Endothelial cell (in vitro differentiated cells): ENCODE measurements at places on chromosomes 7 and 10. TPM values are rescaled to one million over a fixed set of nuclear protein-coding genes. Genes with fewer than 3 reads are reported as not detected.

ATAD1 gene
- total RNA-seq = 38.0 TPM

TRUB1 gene
- 15.4 TPM for total RNA-seq

SORBS1 gene
- total RNA-seq = 103 TPM

CAV1 gene
- total RNA-seq = 48.2 TPM

TNS3 gene
- 7.5 TPM for total RNA-seq

PLEKHS1 gene
- not detected for total RNA-seq

HMX2 gene
- not detected for total RNA-seq

LRRN3 gene
- not detected for total RNA-seq

UTF1 gene
- total RNA-seq = 0.38 TPM

FZD1 gene
- 38.7 TPM for total RNA-seq

XPNPEP1 gene
- total RNA-seq = 202 TPM

H2BK1 gene
- total RNA-seq = not detected

ATXN7L1 gene
- 18.4 TPM for total RNA-seq

GPR85 gene
- 3.0 TPM for total RNA-seq

NANOS1 gene
- 1.2 TPM for total RNA-seq

ZCWPW1 gene
- 2.2 TPM for total RNA-seq

ZNF365 gene
- not detected for total RNA-seq

CYP3A5 gene
- total RNA-seq = 0.69 TPM

KEL gene
- 0.74 TPM for total RNA-seq

SLC13A1 gene
- not detected for total RNA-seq

TAS2R41 gene
- not detected for total RNA-seq

FKBP9 gene
- 218 TPM for total RNA-seq

IPMK gene
- 5.5 TPM for total RNA-seq

NT5C2 gene
- 88.2 TPM for total RNA-seq

HPSE2 gene
- total RNA-seq = not detected

GPR146 gene
- total RNA-seq = 8.1 TPM

KIAA1549 gene
- total RNA-seq = 10.8 TPM

ENTPD1 gene
- total RNA-seq = 102 TPM

SCIN gene
- total RNA-seq = 8.2 TPM

KCNH2 gene
- total RNA-seq = 3.4 TPM

EBF3 gene
- total RNA-seq = 1.3 TPM

CFAP70 gene
- 1.7 TPM for total RNA-seq

WNT8B gene
- not detected for total RNA-seq

CREB3L2 gene
- total RNA-seq = 50.6 TPM

DTX2 gene
- total RNA-seq = 35.4 TPM

SPDYE1 gene
- total RNA-seq = not detected

BTBD16 gene
- 0.23 TPM for total RNA-seq
